AG09319 (cell line): ENCODE measurements at places on chromosomes 3 and 15.

DNA sequence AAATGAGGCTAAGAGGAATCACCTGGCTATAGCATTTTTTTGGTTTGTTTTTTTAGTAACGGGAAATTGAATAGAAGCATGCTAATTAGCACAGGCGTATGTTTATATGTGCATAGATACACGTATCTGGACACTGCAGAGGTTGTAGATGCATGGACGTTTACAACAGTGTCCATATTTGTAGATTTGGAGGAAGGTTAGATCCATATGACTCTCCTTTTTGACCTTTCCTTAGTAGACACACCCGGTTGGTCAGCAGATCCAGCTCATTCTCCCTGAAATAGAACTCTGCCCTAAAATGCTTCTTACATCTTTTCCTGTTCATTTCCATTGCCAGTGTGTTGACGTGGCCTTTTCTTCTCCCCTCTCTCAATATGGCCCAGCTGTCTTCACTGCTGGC is 60.1 kb downstream of the SLCO3A1 start:
- DNase-seq = no peak

- DNase-seq = no peak
Measured at GRCh38 chr15:65085990-65086679, 9.6 kb downstream of the KBTBD13 start.

GRCh38 chr3:157573281-157573680 is 70.1 kb upstream of the VEPH1 start:
- DNase-seq = peak; percentile 66

GRCh38 chr3:64559588-64559987 is 128.2 kb downstream of the ADAMTS9 start:
- no peak for DNase-seq

GRCh38 chr3:59082106-59082505 is 32.3 kb upstream of the CFAP20DC start:
- DNase-seq = no peak

- DNase-seq = no peak
Measured at GRCh38 chr3:135558906-135559305, 406.6 kb upstream of the PPP2R3A start.

DNA sequence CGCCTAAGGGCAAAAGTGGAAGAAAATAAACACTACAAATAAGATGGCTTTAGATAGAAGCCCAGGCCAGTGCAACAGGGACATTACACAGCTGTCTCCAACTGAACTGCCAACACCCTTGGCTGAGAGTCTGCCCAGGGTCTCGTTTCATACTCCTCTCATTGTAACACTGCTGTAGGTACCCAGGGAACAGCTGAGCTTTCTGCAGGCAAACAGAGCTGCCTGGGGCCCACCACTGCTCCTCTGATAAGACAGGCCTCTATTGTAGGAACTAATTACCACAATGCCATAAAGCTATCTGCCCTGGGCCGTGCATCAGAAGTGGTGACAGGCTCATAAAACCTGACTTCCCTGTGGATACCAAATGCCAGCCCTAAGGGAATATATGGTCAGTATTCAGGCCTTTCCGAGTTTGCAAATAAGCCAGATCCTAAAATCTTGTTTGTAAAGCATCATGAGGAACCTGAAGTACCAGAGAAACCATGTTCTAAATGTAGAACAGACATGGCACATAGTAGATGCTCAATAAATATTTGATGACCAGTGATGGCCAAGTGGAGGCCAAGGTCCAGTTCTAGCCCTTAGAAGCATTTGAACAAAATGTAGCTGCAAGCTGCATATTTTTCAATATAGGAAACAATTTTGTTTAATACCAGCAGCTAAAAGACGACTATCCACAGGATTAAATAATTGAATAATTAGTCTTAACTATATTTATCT is 84.3 kb upstream of the NEO1 start:
- DNase-seq = no peak

DNA sequence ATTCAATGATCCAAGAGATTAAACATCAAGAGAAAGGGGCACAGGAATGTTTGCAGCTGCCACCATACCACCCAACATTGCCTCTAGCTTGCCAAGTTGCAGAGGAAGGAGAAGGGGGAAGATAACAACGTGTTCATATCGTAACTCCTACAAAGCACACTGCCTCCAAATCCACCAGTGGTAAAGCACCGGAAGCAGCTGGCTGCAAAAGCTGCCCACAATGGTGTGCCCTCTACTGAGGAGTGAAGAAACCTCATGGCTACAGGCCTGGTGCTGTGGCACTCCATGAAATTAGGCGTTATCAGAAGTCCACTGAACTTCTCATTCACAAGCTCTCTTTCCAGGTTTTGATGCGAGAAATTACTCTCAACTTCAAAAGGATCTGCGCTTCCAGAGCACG is 263.9 kb upstream of the STT3B start:
- DNase-seq = no peak

DNA sequence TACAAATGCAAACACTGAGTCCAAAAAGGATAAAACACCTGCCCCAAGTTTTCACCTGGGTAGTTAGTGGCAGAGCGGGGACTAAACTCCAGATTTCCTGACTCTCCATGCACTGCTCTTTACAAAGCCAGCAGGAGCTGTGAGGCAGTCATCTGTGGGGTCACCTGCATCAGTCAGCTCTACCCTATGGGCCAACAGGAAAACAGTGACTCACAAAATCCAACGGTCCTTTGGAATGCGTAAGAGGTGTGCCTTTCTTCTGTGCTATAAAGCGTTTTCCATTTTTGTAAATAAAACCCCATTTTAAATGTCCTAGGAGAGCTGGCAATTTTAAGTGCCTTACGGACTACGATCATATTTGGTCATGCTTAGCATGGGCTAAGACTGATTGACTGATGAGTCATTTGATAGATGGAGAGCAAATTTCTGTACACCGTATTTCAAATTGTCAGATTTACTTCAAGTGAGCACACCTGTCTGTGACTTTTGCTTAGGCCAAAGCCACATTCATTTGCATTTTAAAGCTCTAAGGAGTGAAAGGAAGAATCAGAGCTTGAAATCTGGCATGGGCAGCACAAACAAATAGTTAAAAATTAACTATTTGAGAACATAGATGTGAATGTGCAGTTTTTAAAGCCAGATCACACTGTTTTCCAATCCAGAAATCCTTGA is 4.4 kb upstream of the COL8A1 start:
- no peak for DNase-seq

GRCh38 chr3:171044835-171045793 is 18.6 kb upstream of the SLC2A2 start:
- DNase-seq = peak; percentile 31

- no peak for DNase-seq
Measured at GRCh38 chr3:52453496-52454249, at the start of gene TNNC1. TNNC1 (minus strand) TSS chr3:52454041; CDS start chr3:52454015, 26 bp downstream.

GRCh38 chr3:31242026-31242960 is 290.4 kb upstream of the STT3B start:
- no peak for DNase-seq

GRCh38 chr3:32531010-32531647 is 28.5 kb upstream of the CMTM6 start:
- no peak for DNase-seq

- DNase-seq = peak; percentile 5
Measured at GRCh38 chr3:98021830-98022560, 13.1 kb downstream of the GABRR3 start.

GRCh38 chr3:174533286-174533685 is 325.8 kb upstream of the NAALADL2 start:
- peak; percentile 16 for DNase-seq

DNA sequence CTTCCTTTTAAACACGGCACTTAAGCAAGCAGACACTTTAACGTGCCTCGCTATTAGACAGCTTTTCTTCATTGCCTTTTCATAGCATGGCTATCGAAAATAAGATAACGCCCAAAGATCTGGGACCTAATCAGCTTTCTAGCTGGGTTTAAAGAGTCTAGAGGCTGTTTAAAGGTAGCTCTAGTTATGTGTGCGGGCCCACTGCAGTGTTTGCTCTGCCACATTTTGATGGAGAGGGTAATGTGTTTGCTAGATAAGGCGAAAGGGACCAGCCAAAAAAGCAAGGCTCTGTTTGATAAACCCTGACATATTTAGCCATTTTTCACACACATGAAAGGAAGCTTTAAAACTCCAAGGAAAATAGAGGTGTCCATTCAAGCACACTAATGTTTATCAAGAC is 91.6 kb downstream of the NR2F2 start:
- no peak for DNase-seq

- DNase-seq = no peak
Measured at GRCh38 chr3:171374661-171375285, 85.4 kb downstream of the TNIK start.

DNA sequence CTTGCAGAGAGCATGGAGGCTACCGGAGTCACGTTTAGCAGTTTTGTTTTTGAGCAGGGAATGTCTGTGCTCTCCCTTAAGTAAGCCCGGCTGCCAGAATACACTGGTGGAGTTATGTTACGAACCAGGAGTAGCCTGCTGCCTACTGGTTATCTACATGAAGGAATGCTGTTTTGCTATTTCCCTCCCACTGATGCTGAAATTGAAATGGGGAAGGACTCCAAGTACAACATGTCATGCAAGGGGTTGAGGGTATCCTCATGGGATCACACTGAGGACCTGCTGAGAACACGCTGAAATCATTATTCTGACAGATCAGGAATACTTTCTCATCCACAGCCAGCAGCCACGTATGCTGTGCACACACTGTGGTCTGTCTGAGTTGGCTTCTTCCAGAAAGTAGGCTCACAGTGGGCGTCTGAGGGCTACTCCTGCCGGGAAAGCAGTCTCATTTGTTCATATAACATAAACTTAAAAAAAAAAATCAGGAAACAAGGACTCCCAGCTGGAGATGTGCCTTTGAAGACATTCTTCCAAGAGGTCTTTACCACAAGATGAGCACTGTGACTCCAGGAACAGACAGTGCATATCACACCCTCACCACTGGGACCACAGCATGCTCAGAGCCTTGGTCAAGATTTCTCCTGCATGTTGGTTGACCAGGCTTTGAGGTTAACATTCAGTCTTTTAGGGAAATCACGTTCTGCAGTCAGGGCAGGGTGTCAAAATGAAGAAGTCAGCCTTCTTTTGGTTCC is 300.4 kb upstream of the RASGRP1 start:
- peak; percentile 96 for DNase-seq

- DNase-seq = no peak
Measured at GRCh38 chr3:1734494-1735122, 364.1 kb upstream of the CNTN4 start.

DNA sequence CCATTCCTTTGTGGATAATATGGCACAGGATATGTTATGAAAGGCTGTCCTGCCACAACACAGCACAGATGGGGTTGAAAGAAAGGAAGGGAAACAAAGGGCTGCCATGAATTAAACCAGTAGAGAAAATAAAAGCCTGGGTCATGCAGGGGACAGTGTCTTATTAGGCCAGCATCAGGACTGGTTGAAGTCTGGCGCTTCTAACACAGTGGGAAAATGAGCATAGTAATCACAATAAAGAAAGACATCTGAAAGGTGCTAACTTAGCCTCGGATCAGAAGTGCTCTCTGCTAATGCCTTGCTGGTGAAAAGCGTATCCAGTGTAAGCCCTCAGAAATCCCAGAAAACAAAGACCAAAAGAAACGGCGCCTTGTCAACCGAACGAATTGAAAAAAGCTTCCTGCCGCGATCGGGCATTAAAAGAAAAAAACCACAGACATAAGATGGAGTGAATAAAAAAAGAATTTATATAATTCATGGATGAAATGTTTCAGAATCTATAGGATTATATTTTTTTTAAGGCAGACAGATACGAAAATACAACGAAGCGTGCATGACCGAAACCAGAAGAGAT is 566 bp upstream of the MKRN3 start:
- DNase-seq = no peak

DNA sequence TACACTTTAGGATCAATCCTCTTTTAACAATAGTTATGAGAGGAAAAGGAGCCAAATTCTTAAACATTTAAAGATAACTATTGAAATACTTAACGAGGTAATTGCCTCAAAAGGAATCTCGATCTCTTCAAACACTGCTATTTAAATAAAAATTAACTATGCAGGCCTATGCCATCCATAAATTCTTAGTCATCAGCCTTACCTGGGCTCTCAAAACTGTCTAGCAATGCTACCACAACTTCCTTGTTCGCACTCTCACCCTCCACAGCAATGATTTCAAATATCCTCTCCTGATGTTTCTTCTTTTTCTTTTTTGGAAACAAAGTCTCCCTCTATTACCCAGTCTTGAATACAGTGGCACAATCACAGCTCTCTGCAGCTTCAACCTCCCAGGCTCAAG is 12.3 kb downstream of the ETFA start:
- no peak for DNase-seq

DNA sequence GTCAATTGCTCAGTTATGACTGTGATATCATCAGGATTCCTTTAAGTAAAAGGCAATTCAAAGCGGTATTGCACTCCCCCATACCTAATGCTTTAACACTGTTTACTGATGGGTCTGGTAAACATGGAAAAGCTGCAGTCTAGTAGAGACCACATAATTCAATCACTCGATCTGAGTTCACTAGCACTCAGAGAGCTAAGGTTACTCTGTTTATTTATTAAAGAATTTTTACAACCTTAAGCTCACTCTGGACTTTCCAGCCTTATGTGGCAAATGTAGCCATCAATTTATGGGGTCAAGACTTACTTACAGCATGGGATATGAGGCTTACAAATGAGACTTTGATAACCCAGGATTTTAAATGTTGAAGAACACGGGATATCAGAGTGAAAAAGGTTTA is 18.4 kb upstream of the CCR2 start:
- no peak for DNase-seq

GRCh38 chr3:111979434-111980038 is 710 bp downstream of the ABHD10 start:
- no peak for DNase-seq

DNA sequence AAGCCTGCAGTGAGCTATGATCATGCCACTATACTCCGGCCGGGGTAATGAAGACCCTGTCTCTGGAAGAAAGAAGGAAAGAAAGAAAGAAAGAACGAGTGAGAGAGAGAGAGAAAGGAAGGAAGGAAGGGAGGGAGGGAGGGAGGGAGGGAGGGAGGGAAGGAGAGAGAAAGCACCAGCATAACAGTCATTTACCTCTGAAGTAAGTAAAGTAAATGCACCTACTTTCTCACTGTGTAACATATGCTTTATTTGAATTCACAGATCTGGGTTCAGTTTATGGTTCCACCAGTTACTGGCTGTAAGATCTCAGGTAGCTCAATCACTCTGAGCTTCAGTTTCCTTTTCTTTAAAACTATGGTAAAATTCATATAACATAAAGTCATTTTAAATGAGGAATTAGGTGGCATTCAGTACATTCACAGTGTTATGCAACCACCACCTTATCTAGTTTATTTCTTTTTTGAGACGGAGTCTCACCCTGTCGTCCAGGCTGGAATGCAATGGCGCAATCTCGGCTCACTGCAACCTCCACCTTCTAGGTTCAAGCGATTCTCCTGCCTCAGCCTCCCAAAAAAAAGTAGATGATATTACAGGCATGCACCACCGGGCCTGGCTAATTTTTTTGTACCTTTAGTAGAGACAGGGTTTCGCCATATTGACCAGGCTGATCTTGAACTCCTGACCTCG is 16.1 kb upstream of the RAD54L2 start:
- DNase-seq = no peak

DNA sequence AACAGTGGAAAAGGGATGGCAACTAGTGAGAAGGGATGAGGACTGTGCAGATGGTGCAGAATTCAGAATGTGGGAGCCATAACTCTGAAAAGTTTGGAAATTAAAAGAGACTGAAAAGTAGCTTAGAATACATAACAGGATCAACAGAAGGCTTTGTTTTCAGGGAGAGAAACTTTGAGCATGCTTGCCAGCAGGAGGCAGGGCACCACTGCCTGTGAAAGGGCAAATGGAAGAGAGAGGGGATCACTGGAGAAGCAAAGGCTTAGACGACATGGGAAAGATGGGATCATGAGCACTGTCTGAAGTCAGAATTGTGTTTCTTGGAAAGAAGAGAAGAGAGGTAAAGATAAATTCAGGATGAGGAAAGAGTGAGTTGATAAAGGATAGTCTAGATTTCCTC is 99.6 kb downstream of the ABI3BP start:
- no peak for DNase-seq

- no peak for DNase-seq
Measured at GRCh38 chr3:98730338-98730737, 32.8 kb upstream of the ST3GAL6 start.
